Activated CD8-positive, alpha-beta T cell treated with anti-CD3 and anti-CD28 coated beads for 36 hours (primary cell): ENCODE measurements at places on chromosomes 16 and 17.

DNA sequence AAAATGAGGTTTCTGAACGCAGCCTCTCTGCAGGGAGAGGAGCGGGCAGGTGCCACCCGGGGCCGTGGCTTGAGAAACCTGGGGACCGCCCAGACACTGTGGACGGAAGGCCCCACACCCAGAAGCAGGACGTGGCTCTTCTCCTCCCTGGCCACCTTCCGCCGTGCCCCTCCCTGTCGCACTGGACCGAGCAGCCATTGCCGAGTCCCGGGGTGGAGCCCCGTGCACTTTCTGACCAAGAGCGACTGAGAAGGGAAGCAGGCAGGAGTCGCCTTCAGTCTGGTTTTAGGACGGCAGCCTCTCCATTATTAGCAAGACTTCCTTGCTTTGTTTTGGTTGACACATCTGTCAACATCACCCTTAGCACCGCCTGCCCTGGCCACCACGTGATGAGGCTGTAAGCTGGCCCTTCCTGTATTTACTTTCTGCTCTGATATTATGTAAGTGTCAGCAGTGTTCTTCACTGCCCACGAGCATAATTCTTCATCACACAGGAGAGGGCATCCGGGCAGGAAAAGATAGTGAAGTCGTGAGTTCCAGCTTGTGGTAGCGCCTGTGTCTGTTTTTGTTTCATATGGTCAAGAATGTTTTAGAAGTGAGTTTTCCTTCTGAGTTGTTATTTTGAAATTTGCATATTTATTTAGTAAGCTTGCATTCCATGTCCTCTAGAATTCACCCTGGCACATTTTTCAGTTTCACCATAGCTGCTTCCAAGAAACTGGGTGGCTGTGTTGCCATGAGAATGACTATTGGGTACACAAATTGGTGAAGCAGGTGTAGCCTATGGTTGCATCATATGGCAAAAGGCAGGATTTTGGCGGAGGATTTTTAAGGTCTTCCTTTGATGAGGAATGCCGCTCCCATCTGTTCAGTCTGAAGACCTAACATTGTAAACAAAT, 1.0 kb downstream of the HERPUD1 start:
- H3K4me1 ChIP-seq = peaks cover 41% of the 10 kb centered on the region
- H3K4me3 ChIP-seq = peak overlapping the region; percentile 98
- no peaks in the 10 kb centered on the region for H3K27me3 ChIP-seq
- peak; percentile 63 for DNase-seq
- H3K27ac ChIP-seq = peak overlapping the region; percentile 98

DNA sequence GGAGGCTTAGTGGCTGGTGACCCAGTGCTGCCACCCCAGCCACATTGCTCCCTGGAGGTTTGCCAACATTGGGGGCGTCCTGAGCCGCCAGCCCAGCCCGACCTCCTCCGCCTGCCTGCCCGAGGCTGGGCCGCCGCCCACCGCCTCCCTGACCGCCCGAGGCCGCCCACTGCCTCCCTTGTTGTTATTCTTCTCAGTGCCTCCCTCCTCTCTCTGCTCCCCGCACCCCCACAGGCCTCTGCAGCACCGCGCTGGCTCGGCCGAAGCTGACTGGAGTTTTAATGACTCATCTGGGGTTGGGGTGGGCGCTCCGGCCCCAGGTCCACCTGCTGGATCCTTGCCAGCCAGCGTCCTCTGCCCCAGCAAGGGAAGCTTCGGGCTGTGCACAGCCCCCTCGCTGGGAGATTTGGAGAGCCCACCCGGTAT, 102.5 kb downstream of the RBFOX3 start:
- no peaks in the 10 kb centered on the region for H3K27me3 ChIP-seq
- DNase-seq = no peak
- H3K36me3 ChIP-seq = no peaks in the 10 kb centered on the region
- no peak overlapping the region for H3K4me3 ChIP-seq

DNA sequence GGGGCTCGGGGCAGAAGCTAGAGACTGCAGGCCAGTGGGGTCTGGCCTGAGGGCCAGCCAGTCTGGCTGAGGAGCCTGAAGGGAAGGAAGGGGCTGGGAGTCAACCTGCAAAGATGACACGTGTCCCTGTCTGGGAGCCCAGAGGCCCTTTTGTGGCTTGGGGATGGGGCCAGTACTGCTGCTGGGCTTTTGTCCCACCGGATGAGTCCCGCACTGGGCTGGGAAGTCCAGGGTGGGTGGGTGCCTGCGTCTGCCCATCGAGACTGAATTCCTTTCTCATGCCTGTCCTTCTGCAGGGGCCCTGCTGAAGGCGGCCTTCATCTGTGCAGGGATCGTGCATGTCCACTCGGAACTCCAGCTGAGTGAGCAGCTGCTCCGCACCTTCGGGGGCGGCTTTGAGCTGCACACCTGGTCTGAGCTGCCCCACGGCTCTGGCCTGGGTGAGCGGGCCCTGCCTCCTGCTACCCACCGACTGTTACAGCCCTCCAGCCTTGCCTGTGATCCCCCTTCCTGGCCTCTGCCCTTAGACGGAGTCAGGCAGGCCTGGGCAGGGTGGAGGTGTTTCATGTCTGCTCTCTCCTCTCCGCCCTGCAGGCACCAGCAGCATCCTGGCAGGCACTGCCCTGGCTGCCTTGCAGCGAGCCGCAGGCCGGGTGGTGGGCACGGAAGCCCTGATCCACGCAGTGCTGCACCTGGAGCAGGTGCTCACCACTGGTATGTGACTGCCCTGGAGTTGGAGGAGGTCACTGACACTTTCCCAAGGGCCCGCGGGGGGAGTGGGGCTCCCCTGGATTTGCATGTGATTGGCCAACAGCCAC, 20.9 kb downstream of the FCSK start:
- peak overlapping the region; percentile 55 for H3K27ac ChIP-seq
- H3K4me1 ChIP-seq = peaks cover 29% of the 10 kb centered on the region
- no peak overlapping the region for H3K4me3 ChIP-seq
- no peaks in the 10 kb centered on the region for H3K27me3 ChIP-seq
- no peak for DNase-seq
- H3K36me3 ChIP-seq = peaks cover 3% of the 10 kb centered on the region

DNA sequence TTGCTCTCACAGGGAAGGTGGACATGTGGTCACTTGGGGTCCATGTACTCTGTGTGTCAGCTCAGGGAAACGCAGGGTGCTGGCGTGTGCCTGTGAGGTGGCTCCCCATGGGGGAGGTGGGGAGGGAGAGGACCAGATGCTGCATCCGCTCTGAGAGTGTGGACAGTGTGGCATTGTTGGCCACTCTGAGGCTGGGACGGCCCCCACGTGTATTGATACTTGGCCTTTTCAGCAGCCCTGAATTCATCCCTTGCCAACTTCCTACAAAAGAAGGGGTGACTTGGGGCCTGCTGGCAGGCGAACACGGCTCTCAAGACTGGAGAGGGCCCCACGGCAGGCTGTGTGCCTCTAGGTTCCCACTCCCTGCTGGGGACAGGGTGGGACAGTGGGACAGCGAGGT, 120.1 kb downstream of the RAB11FIP4 start:
- H3K27ac ChIP-seq = peak overlapping the region; percentile 98
- no peaks in the 10 kb centered on the region for H3K27me3 ChIP-seq
- no peak for DNase-seq
- H3K36me3 ChIP-seq = peaks cover 8% of the 10 kb centered on the region
- no peak overlapping the region for H3K4me3 ChIP-seq

- H3K4me3 ChIP-seq = no peak overlapping the region
- H3K4me1 ChIP-seq = peaks cover 23% of the 10 kb centered on the region
- H3K36me3 ChIP-seq = peaks cover 32% of the 10 kb centered on the region
- no peak overlapping the region for H3K27ac ChIP-seq
- DNase-seq = no peak
- H3K27me3 ChIP-seq = no peaks in the 10 kb centered on the region
Observed at GRCh38 chr17:19000531-19001325, 3.8 kb downstream of the FAM83G start.

DNA sequence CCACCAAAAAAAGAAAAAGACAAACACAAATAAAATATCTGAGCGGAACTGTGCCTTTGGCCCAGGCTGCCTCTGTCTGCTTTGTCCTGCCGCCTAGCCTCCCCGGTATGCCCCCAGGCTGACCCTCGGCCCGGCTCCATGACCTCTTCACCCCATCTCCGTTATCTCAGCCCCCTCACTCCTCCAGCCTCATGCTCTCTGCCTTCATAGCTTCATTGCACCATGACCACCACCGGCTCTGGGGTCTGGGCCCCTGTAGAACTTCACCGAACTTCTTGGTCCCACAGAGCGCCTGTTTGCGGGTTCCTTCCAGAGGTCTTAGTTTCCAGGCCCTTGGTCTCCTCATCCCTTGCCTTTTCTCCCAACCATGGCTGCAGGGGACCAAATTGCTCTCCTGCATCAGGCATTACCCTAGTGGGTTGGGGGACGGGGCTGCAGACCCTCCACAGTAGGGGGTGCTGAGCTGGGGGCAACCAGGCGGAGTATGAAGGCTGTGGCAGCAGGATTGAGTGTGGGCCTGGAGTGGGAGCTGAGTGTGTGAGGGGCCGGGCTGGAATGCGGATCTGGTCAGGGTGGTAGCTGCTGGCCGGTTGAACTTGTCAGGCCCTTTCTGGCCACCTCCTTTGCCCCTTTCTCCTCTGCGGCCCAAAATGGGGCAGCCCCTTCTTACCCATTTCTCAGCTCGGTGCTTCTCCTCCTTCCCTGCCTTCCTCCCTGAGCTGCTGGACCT, 6.9 kb downstream of the HIRIP3 start:
- no peak overlapping the region for H3K4me3 ChIP-seq
- no peaks in the 10 kb centered on the region for H3K27me3 ChIP-seq
- no peaks in the 10 kb centered on the region for H3K4me1 ChIP-seq
- H3K27ac ChIP-seq = no peak overlapping the region
- DNase-seq = no peak

- H3K4me3 ChIP-seq = no peak overlapping the region
- DNase-seq = no peak
- no peaks in the 10 kb centered on the region for H3K4me1 ChIP-seq
- no peaks in the 10 kb centered on the region for H3K27me3 ChIP-seq
Observed at GRCh38 chr16:60459463-60459862, 1576.8 kb downstream of the CDH8 start.

DNA sequence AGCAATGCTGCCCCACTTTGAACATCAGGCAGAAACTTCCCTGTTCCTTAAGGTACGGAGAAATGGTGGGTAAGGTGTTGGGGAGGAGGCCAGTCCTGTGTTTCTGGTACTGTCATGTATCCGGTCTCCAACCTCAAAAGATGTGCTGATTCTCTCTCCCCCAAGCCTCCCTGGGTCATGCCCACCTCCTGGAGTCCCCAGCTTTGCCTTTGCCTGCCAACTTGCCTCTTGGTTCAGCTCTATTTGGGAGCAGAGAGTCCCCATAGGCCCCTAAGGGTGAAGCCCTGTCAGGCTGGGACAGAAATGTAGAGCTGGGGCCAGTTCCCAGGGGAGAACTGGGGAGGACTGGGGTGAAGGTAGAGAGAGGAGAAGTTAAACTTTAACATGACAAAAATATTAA, 1.6 kb upstream of the TBX21 start:
- H3K27me3 ChIP-seq = no peaks in the 10 kb centered on the region
- H3K4me3 ChIP-seq = no peak overlapping the region
- peaks cover 59% of the 10 kb centered on the region for H3K4me1 ChIP-seq
- H3K36me3 ChIP-seq = peaks cover 27% of the 10 kb centered on the region
- peak overlapping the region; percentile 61 for H3K27ac ChIP-seq

DNA sequence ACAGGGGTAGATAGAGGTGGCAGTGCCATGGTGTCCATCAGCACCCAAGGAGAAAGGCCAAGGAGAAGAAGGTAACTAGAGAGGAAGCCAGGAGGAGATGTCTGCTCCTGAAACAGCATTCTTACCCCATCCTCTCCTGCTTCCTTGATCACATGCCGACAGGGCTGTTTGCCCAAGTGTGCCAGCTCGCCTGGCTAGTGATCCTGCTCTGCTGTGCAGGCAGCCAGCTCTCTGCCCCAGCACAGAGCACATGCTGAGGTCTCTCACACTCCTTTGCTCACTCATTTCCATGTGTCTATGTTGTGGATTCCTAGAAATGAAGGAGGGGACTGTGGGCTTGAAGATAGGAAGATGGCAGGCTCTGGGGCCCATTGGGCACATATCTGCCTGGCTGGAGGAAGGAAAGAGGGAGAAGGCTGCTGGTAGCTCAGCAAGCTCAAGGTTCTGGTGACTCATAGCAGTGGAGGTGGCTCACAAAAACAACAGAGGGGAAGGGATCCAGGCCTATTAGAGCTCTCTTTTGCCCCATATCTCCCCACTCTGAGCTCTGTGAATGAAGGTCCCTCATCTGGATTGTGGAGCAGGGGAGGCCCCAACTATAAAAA, 54.3 kb downstream of the NEUROD2 start:
- H3K27ac ChIP-seq = no peak overlapping the region
- H3K4me1 ChIP-seq = no peaks in the 10 kb centered on the region
- no peak overlapping the region for H3K4me3 ChIP-seq
- H3K27me3 ChIP-seq = no peaks in the 10 kb centered on the region
- no peak for DNase-seq
- H3K36me3 ChIP-seq = peaks cover 5% of the 10 kb centered on the region

- H3K27ac ChIP-seq = no peak overlapping the region
- H3K4me3 ChIP-seq = no peak overlapping the region
- H3K27me3 ChIP-seq = no peaks in the 10 kb centered on the region
Observed at GRCh38 chr16:69039333-69039941, 66.0 kb upstream of the HAS3 start.
